ENCODE measurements at places on chromosomes 1 and 21.

GRCh38 chr1:115670476-115671175 lies 28.9 kb downstream of the VANGL1 start:
- DNase-seq: peak; percentile 48

- DNase-seq: no peak
These were observed 91.9 kb upstream of the ERRFI1 start for GRCh38 chr1:8118031-8118451.

DNA sequence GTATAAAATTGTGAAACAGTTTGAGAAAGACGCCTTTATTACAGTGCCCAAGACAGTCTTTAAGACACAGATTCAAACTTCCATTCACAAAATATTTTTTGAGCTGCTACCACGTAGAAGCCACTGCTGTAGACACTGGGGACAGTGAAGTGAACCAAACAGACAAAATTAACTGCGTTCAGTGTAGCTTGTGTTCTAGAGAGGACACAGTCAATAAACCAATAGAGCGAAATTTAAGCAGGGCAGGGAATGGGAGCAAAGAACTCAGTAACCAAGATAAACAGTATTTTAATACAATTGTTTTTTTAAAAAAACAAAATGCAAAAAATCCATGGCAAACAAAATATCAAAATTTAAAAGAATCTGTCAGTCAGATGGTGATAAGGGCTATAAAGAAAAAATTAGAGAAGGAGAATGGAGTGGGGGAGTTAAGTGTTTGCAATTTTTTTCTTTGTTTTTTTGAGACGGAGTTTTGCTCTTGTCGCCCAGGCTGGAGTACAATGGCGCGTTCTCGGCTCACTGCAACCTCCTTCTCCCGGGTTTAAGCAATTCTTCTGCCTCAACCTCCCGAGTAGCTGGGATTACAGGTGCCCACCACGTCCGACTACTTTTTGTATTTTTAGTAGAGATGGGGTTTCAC lies 719 bp upstream of the PARS2 start:
- DNase-seq: no peak

DNA sequence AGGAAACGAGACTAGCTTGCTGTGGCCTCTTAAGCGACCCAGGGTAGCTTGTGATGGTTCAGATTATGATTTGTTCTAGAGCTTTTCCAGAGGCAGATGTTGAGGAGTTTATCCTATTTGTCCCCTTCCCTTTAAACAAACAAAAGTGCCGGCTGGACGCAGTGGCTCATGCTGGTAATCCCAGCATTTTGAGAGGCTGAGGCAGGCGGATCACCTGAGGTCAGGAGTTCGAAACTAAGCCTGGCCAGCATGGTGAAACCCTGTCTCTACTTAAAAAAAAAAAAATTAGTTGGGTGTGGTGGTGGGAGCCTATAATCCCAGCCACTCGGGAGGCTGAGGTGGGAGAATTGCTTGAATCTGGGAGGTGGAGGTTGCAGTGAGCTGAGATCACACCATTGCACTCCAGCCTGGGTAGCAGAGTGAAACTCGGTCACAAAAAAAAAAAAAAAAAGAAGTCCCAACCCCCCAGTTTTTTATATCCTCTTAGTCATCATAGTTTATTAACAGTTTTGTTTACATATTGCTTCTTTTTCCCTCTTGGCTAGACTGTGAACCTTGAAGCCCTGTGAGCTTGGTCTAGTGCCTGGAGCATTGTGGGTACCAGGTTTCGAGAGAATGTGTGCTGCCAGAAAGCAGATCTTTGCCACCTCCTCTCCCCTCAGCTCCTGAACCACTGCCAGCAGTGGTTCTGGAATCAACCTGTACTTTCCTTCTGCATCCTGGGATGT lies 29.8 kb downstream of the MAPKAPK2 start:
- no peak for DNase-seq

DNA sequence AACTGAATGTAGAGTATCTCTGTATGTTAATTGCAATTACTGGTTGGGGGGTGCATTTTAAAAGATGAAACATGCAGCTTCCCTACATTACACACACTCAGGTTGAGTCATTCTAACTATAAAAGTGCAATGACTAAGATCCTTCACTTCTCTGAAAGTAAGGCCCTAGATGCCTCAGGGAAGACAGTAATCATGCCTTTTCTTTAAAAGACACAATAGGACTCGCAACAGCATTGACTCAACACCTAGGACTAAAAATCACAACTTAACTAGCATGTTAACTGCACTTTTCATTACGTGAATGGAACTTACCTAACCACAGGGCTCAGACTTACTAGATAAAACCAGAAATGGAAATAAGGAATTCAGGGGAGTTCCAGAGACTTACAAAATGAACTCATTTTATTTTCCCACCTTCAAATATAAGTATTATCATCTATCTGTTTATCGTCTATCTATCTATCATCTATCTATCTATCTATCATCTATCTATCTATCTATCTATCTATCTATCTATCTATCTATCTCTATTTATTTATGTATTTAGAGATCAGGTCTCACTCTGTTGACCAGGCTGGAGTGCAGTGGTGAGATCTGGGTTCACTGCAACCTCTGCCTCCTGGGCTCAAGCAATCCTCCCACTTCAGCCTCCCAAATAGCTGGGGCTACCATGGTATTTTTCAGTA lies 47.8 kb downstream of the CHML start:
- DNase-seq: no peak
